HT1080 (cell line): ENCODE measurements at places on chromosomes 4 and X.
A peak's percentile ranks its signal among the peaks of the same experiment; 100 is the strongest.

DNA sequence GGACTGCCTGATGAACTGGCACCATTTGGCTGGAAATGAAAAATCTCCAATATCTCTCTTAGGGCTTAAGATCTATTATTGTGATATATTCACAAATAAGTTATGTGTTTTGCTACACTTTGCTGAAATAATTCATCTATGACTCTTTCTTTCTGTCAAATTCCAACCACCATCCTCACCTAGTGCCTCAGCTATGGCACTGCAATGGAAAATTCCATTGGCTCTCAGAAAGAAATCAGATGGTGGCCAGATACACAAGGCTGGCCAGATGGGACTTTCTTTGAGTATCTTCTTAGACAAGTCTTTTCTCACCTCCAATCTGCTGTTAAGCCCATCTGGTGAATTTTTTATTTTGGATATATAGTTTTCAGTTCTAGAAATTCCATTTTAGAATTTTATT is 28.0 kb downstream of the NAT8L start:
- no peak for DNase-seq

GRCh38 chrX:24506082-24506481 is 41.0 kb downstream of the PDK3 start:
- peak; percentile 21 for DNase-seq

DNA sequence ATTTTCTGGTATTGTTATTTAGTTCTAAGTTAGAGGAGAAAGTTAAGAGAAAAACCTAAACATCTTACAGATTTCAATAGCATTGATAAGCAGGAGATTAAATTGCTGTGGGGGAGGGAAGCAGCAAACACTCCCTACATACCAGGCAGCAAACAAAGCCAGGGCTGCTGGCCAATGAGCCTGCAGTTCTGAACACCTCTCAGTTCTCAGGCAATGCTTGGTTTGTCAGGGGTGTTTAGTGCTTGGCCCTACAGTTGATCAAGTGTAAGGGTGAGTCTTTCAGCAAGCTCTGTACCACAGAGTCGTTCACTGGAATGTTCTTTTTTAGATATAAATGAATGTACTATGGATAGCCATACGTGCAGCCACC is 38.6 kb downstream of the EGFL6 start:
- no peak for DNase-seq

DNA sequence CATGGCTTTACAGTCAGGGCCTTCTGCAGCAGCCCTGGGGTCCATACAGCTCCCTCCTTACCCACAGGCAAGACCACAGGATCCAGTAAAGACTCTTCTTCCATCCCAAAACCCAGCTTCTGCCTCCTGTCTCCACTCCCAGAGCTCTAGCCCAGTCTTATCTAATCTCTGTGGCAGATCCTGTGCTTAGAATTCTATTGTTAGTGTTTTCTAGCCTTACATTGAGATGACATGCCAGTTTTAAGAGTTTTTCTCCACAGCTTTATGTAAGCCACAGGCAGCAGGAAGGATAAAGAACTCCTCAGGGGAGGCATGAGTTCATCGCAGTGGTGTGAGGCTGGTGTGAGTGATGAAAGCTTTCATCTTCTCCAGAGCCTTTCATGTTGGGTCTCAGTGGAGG is 129.1 kb downstream of the RCHY1 start:
- DNase-seq, result no peak

DNA sequence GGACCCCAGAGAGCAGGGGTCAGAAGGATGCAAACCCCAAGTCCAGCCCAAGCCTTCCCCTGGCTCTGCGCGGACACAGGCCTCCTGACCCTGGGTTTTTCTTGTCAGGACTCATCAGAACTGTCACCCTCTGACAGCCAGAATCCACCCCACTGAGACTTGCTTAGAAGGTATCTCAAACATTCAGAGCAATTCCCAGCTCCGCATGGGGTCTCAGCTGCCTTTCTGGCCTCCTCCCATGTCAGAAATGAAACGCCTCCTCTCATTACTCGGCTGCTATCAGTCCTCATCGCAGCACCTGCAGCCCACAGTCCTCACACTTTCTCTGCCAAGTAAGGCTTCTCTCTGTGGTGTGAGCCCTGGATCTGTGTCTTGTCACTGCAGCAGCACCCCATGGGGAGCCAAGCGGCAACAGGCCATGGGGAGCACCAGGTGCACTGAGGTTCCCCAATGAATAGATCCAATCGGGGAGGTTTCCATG is 97.8 kb downstream of the WFS1 start:
- no peak for DNase-seq

- DNase-seq, result no peak
These were observed 426 bp downstream of the SLBP start for GRCh38 chr4:1711571-1712215.

DNA sequence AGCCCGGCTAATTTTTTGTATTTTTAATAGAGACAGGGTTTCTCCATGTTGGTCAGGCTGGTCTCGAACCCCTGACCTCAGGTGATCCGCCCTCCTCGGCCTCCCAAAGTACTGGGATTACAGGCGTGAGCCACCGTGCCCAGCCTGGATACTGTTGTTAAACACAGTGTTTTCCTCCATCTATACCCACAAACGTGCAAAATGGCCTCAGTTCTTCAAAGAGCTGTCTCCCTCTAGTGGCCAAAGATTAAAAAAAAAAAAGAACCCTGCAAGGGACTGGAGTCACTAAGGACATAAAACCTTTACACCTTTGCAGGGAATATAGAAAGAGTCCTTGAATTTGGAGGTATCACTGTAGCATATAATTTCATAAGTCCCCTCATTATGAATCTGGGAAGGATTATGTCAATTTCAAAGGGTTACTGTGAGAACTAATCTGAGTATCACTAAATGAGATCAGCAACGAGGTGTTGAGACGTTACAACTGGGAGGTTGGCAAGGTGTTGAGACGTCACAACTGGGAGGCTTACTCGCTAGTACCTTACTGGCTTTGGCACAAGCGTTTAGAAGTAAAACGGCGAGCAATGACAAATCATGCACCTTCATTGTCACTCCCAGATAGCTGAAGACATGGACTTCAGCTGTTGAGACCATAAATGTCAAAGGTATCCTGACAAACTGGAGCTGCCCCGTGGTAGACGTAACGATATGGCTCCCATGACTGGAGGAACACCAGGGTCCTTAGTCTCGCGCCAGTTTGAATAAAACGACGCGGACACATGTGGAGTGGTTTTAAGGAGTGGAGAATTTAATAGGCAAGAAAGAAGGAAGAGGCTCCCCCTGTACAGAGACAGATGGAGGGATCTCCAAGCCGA is 33.4 kb upstream of the ENPP6 start:
- peak; percentile 56 for DNase-seq

GRCh38 chr4:12439633-12440305 is 1011.1 kb upstream of the HS3ST1 start:
- DNase-seq, result peak; percentile 48

GRCh38 chrX:11341274-11342201 is 48.3 kb downstream of the AMELX start:
- DNase-seq, result peak; percentile 79

- DNase-seq, result peak; percentile 36
These were observed 130.3 kb downstream of the DIPK2B start for GRCh38 chrX:45070116-45071007.

DNA sequence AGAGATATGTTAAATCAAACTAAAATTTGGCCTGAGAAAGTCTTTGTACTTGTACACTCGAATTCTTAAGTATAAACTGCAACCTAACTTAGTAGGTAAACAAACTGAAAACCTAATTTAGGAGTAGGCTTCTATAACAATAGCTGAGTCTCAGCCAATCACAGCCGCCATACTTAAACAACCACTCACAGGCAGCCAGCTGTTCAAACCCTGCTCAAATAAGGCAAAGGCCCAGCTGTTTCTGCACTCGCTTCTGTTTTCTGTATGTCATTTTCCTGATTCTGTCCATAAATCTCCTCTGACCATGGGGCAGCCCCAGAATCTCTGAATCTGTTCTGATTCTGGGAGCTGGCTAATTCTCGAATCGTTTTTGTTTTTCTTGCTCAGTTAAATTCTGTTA is 7.8 kb upstream of the PLS3 start:
- no peak for DNase-seq

DNA sequence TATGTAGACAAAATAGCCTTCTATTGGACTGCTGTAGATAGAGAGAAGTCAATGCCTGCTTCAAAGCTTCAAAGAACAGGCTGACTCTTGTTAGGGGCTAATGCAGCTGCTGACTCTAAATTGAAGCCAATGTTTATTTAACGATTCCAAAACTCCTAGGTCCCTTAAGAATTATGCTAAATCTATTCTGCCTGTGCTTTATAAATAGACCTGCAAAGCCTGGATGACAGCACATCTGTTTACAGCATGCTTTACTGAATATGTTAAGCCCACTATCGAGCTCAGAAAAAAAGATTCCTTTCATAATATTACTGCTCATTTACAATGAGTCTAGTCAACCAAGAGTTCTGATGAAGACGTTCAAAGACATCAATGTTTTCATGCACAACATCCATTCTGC is 54.8 kb upstream of the RBMXL3 start:
- no peak for DNase-seq

GRCh38 chr4:168321006-168321405 is 2.5 kb upstream of the DDX60 start:
- no peak for DNase-seq

GRCh38 chr4:44804301-44804700 is 77.9 kb upstream of the GNPDA2 start:
- no peak for DNase-seq

DNA sequence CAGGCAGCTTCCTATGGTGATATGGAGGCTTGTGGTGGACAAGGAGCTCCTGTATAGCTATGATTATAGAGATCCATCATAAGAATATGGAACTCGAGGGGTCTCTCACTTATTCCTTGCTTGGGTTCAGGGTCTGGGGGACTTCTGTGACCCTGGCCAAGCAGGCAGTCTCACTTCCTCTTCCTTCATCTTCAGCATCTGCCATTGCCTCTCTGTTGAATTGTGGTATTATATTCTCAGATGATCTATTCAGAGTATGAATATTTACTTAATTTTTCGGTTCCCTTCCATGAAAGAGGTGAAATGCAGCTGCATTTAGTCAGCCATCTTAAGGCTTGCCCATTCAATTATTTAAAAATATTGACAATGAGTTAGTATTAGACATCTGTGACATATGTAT is 292.9 kb downstream of the SPIN4 start:
- no peak for DNase-seq

GRCh38 chr4:23337292-23337691 is 552.6 kb downstream of the PPARGC1A start:
- peak; percentile 5 for DNase-seq

- DNase-seq, result no peak
These were observed 192.0 kb upstream of the LNX1 start for GRCh38 chr4:53783208-53783859.

DNA sequence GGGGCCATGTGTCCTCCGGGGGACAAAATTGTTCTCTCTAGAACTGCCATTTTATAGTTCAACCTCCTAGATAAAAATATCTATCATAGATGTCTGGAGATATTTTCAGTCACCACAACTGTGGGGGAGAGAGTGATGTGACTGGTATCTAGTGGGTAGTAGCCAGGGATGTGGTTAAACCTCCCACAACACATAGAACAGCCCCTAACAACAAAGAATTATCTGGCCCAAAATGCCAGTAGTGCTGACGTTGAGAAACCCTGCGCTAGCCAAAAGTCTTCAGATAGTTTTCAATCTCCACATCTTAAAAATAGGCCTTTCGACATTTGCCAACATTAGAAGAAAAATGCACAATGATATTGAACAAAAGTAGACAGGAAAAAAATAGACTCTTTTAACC is 19.0 kb upstream of the SUPT20HL2 start:
- DNase-seq, result no peak

GRCh38 chrX:253451-254297 is 27.5 kb upstream of the PLCXD1 start:
- DNase-seq, result no peak

DNA sequence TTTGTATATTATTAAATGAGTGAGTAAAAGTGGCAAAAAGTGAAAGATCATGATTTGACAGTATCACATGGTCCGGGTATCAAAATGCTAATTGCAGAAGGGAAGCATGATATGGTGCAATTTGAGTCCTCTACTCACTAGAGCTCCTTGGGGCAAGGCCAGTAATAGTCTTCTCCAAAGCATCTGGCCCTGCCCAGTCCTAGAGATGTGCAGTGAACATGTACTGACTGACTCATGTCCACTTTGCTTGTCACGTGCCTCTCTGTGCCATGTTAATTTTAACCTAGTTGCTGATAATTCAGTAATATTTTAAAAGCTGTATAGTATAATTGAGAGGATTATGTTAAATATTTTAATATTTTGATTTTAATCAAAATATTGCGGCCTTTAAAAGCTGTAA is 54.6 kb upstream of the TENM3 start:
- peak; percentile 75 for DNase-seq

DNA sequence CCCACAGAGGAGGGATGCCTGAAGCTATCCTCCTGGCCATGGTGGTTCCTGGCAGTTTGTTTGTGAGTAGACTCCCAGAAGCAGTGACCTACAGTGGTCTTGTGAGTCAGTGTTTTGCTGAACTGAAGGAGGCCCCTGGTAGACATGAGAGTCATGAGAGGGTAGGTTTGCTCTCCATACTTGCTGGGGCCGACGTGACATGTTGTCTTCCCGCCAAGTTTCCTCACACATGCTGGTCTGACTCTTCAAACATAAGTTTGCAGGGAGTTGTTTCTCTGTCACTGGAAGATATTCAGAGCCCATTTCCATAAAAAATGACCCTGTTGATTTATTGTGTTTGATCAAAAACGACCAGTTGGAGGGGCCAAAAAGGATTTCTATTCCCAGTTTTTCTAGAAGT is 131.1 kb upstream of the SCML1 start:
- no peak for DNase-seq
